ENCODE measurements at places on chromosomes 13 and 19. TPM values are rescaled to one million over a fixed set of nuclear protein-coding genes. Genes with fewer than 3 reads are reported as not detected.

The SLITRK6 gene
- 0.22 TPM for total RNA-seq

The FFAR1 gene
- not detected for total RNA-seq

The ADM5 gene
- total RNA-seq, result 0.66 TPM

The FAM83E gene
- total RNA-seq, result 0.77 TPM

The ALOX5AP gene
- total RNA-seq, result 0.25 TPM

The C5AR2 gene
- under 0.01 TPM for total RNA-seq

The ADPRHL1 gene
- total RNA-seq, result 0.75 TPM

The SACS gene
- 86.5 TPM for total RNA-seq

The ZGLP1 gene
- total RNA-seq, result 0.22 TPM

The EID2B gene
- total RNA-seq, result 4.5 TPM

The CABP5 gene
- total RNA-seq, result not detected

The SPRED3 gene
- total RNA-seq, result 2.4 TPM

The HSH2D gene
- total RNA-seq, result not detected

The PRSS57 gene
- total RNA-seq, result not detected

The SMIM24 gene
- not detected for total RNA-seq

The DACT3 gene
- total RNA-seq, result 6.2 TPM

The POLRMT gene
- 27.9 TPM for total RNA-seq

The KLK7 gene
- total RNA-seq, result not detected

The HMGB1 gene
- total RNA-seq, result 693 TPM

The PSG6 gene
- not detected for total RNA-seq

The MAP4K1 gene
- total RNA-seq, result 0.55 TPM

The FFAR3 gene
- total RNA-seq, result not detected
